Activated naive CD4-positive, alpha-beta T cell (primary cell): ENCODE measurements at places on chromosomes 4 and X.

- no peak for DNase-seq
Measured at GRCh38 chr4:98614662-98615061, 43.7 kb downstream of the TSPAN5 start.

GRCh38 chr4:145904413-145905177 is 34.0 kb downstream of the ZNF827 start:
- no peak for DNase-seq

- no peak for DNase-seq
Measured at GRCh38 chr4:153655928-153656327, 28.2 kb upstream of the TLR2 start.

GRCh38 chr4:21697583-21697982 is 251.0 kb downstream of the KCNIP4 start:
- DNase-seq: no peak

GRCh38 chr4:74375824-74376426 is 11.0 kb downstream of the EREG start:
- no peak for DNase-seq

- DNase-seq: no peak
Measured at GRCh38 chr4:23856630-23857029, 33.2 kb downstream of the PPARGC1A start.

DNA sequence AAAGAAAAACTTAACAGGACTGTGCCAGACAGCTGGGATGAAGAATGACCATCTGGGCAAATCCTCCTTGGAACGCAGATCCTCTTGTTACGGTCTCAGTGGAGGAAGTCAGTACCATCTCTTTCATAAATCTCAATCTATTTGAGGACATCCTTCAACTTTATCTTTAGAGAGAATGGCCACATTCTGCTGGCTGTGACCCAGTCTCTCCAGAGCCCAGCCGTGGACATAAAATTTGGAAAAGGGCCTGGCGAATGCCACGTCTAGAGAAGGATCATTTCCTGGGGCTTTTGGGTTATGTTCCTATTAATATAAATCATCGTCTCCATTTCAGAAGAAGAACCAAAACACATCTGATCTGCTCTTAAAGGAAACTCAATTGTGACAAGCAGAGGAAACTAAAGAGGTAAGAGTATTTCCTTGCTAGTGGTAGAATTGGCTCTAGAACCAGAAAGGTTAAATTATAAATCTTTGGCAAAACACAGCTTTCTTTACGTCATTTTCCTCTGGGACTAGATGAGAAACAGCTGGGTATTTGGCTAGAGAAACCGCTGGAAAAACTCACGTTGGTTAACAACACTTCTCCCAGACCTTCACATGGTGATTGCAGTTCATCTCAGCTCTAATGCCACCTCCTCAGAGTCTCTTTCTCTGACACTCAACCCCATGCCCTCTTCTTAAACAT is 164.7 kb downstream of the CHIC2 start:
- no peak for DNase-seq

DNA sequence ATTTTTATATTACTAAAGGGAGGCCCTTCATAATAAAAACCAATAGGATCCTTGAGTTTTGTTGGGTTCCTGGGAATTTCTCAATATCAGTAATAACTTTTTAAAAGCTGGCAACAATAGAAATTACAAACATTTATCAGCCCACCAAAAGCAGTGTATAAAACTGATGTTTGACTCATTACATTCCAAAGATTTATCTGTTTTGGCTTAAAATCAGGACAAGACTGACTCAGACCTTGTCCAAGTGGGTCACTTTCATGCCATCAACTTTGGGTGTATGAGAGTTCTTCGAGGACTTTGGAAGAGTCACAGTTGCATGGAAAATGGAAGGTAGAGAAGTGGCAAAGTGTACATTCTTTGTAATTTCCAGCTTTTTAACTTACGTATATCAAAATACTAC is 102.8 kb downstream of the FRMPD4 start:
- DNase-seq: no peak

DNA sequence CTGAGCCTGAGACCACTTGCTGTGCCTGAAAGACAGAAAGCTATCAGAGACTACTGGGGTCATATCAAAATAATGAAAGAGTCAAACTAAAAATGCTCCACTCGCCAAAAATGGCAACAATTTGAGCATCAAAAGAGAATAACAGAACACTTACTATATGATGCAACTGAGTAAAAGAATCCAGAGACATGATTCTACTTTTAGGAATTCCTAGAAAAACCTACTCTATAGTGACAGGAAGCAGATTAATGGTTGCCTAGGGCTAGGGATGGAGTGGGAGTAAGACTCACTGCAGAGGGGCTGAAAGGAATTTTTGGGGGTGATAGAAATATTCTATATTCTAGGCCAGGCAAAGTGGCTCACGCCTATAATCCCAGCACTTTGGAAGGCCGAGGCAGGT is 29.4 kb upstream of the SLAIN2 start:
- no peak for DNase-seq

- DNase-seq: no peak
Measured at GRCh38 chrX:30304866-30305265, 4.3 kb downstream of the NR0B1 start.

- no peak for DNase-seq
Measured at GRCh38 chr4:4270529-4270928, 19.4 kb downstream of the LYAR start.

GRCh38 chrX:128800138-128800537 is 723.2 kb downstream of the SMARCA1 start:
- no peak for DNase-seq

GRCh38 chrX:151977009-151977408 is 2.5 kb upstream of the GABRE start:
- no peak for DNase-seq

- no peak for DNase-seq
Measured at GRCh38 chrX:109785053-109785452, 52.0 kb upstream of the ACSL4 start.

- DNase-seq: no peak
Measured at GRCh38 chrX:39296472-39296871, 495.2 kb downstream of the MID1IP1 start.

DNA sequence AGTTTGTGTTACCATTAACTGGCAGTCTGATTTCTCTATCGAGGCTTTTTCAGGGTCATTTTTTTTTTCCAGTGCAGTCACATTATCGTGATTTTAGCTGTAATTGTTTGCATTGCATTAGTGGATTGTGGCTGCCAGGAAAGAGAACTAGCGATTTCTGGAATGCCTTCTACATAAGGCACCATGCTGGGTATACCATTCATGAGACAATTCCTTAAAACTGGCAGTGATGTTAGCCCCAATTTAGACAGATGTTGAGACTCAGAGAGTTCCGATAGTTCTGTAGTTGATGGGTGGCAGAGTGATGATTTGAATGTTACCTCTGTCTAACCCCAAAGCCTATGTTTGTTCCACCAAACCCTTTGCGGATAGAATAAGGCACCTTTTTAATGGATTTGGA is 175.4 kb upstream of the TENM3 start:
- DNase-seq: no peak

- DNase-seq: no peak
Measured at GRCh38 chr4:109185951-109186350, 116.5 kb downstream of the COL25A1 start.

GRCh38 chr4:53895137-53895536 is 169.3 kb downstream of the CHIC2 start:
- DNase-seq: no peak

- DNase-seq: no peak
Measured at GRCh38 chr4:181690498-181690897, 552.7 kb upstream of the TENM3 start.

DNA sequence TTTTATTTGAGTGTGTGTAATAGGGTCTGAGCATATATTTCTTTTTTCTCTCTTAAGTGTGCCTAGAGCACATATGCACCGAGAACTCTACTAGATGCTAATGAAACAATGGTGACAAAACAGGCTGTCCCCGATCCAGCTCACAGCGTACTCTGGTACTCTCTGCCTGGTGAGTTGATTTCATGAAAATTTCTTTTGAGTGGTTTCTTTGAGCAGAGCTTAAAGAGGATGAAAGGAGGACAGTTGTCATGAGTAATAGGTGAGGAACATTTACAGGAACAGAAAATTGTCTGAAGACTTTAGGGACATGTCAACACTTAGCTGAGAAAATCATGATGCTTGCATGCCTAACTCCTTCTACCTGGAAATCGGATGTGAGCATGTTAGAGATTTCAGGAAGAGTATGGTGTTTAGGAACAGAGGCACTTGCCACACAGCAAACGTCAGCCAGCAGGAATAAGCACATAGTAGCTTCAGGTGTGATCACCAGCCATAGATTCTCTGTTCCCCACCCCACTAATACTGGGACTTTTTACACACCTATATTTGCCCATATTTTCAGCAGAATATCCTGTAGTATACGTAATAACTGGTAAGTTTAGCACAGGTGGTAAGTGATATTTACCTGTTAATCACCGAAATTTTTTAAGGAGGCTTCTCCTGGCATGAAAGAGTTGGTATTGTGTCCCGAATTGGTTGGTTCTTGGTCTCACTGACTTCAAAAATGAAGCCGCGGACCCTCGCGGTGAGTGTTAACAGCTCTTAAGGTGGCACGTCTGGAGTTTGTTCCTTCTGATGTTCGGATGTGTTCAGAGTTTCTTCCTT is 111.1 kb downstream of the ZNF330 start:
- DNase-seq: no peak

GRCh38 chr4:185682236-185682635 is 129.8 kb downstream of the SORBS2 start:
- DNase-seq: no peak

- DNase-seq: no peak
Measured at GRCh38 chr4:123553279-123553678, 156.7 kb downstream of the SPRY1 start.

GRCh38 chrX:17521871-17522693 is 147.1 kb downstream of the NHS start:
- no peak for DNase-seq

DNA sequence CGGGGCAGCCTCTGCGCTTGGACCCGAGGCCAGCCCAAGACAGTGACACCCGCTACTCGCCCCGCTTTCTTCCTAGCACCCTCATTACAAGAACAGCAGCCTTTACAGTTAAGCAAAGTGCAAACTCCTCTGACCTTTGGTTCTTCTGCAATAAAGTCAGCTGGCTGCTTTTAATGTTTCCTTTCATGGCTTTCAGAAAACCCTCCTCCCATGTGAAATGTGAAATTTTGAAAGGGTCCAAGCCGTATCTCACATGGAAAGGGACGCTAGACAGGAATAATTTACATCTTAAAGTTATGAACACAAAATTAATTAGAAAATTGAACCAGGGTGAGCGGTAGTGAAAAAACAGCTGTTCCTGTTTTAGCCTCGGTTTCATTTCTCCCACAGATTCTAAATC is 520.1 kb upstream of the FRG1 start:
- no peak for DNase-seq

GRCh38 chr4:7124689-7125442 is 57.0 kb upstream of the GRPEL1 start:
- DNase-seq: no peak

- DNase-seq: no peak
Measured at GRCh38 chr4:96149894-96150293, 310.0 kb downstream of the PDHA2 start.

GRCh38 chr4:94339779-94340178 is 2.9 kb downstream of the HPGDS start:
- no peak for DNase-seq

GRCh38 chrX:48972220-48973164 is 848 bp upstream of the KCND1 start:
- no peak for DNase-seq

GRCh38 chrX:154490021-154490413 is 412 bp downstream of the SLC10A3 start:
- DNase-seq: no peak

- DNase-seq: no peak
Measured at GRCh38 chr4:2299794-2300193, 37.9 kb upstream of the MXD4 start.

DNA sequence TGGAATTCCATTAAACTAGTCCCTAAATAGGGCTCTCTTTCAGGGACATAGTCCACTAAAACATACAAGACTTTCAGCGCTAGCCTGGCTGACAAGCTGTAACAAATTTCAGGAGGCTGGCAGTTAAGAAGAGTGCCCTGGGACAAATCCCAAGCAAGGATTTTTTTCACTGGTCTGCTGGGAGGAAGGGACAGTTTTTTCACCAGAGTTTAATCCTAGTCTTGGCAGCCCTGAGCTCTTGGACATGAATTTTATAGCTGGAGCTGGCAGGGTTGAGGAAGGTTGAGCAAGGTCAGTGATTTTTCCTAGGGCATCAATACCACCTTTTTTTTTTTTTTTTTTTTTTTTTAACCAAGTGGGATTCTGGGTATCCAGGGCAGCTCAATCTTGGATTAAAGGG is 184.4 kb downstream of the SH2D1A start:
- no peak for DNase-seq
